ENCODE measurements at places on chromosomes 4 and X.

DNA sequence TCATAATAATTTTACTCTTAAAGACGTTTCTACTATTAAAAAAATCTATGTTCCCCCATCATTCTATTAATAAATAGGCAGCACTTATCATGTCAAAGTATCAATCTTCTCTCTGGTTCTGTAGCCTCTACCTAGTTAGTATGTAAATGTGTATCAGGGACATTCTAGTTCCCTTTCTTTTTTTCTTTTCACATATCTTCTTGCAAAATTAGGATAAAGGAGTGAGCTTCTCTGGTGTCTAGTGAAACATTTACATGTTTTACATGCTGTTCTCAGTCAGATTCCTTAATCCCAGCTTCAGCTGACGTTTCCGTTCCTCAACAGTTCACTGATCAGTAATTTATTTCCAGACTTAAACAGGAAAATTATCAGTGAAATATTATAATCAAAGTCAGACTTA is 11.8 kb downstream of the PCDH10 start:
- DNase-seq = no peak

DNA sequence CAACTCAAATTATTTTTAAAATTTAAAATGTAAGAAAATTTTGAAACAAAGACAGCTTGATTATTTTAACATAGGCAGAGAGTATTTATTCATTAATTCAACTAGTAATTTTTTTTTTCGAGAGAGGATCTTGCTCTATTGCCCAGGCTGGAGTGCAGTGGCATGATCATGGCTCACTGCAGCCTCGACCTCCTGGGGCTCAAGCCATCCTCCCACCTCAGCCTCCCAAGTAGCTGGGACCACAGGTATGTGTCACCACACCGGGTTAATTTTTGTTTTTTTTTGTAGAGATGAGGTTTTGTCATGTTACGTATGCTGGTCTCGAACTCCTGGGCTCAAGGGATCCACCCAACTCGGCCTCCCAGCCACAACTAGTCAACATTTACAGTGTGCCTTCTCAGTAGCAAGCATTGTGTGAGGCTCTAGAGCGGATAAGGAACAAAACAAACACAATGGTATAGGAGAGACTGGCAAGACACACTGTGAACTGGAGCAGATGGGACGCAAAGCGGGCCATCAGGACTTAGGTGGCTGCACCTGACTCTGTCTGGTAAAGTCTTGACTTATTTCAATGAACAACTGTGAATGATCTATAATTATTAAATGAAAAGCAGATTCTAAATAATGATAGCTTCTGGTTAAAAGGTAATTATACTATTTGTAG is 21.6 kb downstream of the SETD7 start:
- no peak for DNase-seq

GRCh38 chr4:162403419-162403818 is 239.6 kb upstream of the FSTL5 start:
- no peak for DNase-seq

DNA sequence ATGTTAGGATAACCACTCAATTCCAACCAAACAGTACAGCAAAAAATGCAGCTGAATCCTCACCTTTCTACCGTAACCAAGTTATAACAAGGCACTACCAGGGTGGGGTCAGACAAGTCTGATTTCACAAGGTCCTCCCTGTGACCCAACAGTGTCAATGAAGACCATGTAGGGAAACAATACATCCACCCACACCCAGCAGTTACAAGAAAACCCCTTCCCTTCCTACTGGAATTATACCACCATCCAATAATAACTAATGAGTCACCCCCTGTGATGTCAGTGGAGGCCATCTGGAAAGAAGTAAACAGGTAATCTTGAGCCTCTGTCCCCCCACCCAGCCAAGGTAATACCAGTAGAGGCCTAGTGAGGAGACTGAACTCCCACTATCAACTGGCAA is 117.6 kb downstream of the FGF16 start:
- no peak for DNase-seq

DNA sequence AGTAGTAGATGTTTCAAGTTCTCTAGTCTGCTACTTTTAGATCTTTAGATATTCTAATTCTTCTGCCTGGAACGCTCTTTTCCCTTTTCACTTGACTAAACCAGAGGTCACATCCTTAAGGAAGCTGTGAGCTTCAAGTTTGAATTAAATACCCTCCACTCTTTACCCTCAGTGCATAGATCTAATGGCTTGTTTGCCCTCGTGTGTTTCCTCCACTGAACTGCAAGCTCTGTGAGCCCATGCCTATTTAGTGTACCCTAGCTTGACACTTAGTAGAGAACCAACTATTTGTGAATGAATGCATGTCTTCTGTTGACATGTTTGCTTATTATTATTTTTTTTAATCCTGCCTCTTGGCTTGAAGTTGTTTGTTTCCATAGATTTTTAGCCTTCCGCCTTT is 138.3 kb downstream of the PDE5A start:
- DNase-seq = no peak

Data from stimulated activated naive CD4-positive, alpha-beta T cell treated with Interleukin-2 at 50 U/mL for 16 hours (primary cell).